ENCODE measurements at places on chromosomes 2 and 18. TPM values are rescaled to one million over a fixed set of nuclear protein-coding genes. Genes with fewer than 3 reads are reported as not detected.

- DNase-seq, result no peak
Observed at GRCh38 chr2:25808006-25808383, 70.3 kb downstream of the ASXL2 start.

GRCh38 chr2:176129813-176130146 lies 275 bp downstream of the HOXD8 start:
- DNase-seq, result no peak

- DNase-seq, result no peak
Observed at GRCh38 chr2:46252891-46253659, 44.1 kb upstream of the EPAS1 start.

DNA sequence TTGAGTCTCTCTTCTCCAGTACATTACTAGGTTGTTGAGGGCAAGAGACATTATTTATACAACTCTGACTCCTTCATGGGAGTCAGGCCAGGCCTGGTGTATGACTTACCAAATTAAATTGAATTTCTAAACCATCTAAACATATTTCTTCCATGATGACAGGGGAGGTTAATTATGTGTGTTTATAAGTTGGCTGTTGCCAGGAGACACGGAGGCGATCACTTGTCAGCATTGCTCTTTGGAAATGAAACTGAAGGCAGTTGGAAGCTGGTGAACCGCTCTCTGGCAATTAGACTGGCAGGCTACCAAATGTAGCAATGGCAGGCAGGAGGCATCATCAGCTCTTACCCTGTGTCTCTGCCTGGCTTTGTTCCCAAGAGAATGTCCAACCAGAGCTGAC lies 241.4 kb downstream of the KCNS3 start:
- no peak for DNase-seq

COL6A3 gene
- total RNA-seq, result 0.54 TPM

CD8A gene
- 0.27 TPM for total RNA-seq

Data from hematopoietic multipotent progenitor cell (in vitro differentiated cells).